Activated naive CD4-positive, alpha-beta T cell (primary cell): ENCODE measurements at places on chromosomes 7 and 10.

- DNase-seq: no peak
These were observed 30.2 kb upstream of the ANKRD2 start for GRCh38 chr10:97542169-97543024.

DNA sequence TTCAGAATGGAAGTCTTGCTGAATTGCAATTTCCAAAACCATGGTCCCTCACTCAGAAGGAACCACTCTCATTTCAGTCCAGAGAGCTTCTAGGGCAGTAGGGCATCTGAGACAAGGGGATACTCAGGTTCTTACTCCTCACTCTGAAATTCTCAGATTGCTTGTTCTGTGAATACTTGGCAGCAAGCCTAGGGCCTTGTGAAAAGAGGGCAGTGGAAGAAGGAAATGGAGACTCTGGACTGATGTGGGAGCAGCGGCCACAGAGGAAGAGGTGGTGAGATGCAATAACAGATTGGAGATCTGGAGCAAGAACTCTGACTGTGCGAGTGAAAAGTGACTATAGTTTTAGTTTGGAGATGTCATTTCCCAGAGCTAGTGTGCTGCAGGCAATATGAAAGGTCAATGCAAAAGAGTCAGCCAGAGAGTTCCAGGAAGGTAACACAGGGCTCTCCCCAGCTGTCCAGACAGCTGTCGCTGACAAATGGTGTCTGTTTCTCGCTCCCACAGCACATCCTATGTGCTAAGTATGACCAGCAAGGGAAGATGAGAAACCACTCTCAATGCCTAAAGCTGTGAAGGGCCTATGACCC is 291.6 kb upstream of the KIAA1217 start:
- no peak for DNase-seq

- DNase-seq: no peak
These were observed 167.3 kb upstream of the CDCA7L start for GRCh38 chr7:22113041-22113440.

DNA sequence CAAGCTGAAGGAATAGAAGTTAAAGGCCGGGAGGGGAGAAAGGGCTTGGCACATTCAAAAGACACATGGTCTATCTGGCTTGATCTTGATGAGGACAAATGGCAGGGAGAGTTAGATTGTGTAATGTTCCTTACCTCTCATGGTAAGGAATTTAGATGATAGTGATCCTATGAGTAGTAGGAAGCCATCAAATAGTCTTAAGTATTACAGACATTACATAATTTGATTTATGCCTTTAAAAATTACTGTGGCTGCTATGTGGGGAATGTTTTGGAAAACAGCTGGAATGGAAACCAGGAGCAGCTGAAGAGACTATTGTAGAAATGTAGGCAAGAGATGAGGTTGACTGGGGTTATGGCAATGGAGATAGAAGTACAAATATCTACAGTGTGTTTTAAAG is 351.3 kb upstream of the BMPER start:
- DNase-seq: no peak

DNA sequence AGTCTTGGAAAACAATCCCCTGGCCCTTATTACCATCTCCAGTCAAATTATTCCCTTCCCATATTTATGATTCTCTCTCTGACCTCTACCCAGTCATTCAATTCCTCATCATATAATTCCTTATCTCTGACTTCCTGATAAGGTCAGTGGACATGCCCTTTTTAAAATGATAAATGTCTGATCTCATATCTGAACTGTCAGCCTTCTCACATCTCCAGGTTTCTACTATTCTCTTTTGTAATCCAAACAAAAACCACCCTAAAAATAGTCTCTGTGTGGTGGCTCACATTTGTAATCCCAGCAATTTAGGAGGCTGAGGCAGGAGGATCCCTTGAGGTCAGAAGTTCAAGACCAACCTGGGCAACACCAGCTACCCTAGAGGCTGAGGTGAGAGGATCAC is 11.9 kb downstream of the GSDME start:
- no peak for DNase-seq

DNA sequence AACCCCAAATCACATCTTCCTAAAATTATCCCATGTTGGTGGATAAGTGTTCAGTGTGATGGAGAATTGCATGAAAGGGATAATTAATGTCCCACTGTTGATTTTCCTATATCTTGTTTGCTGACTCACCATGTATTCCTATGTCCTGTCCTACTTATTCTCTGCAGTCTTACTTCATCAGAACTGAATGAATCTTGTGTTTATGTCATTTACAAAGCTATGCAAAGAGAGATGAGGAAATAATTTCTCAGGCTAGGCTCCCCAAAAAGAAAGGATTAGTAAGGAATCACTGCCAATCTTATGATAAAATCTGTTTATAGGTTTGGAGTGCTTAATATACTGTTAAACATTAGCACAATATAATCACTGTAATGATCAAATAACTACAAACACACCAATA is 360.8 kb downstream of the CRPPA start:
- no peak for DNase-seq

DNA sequence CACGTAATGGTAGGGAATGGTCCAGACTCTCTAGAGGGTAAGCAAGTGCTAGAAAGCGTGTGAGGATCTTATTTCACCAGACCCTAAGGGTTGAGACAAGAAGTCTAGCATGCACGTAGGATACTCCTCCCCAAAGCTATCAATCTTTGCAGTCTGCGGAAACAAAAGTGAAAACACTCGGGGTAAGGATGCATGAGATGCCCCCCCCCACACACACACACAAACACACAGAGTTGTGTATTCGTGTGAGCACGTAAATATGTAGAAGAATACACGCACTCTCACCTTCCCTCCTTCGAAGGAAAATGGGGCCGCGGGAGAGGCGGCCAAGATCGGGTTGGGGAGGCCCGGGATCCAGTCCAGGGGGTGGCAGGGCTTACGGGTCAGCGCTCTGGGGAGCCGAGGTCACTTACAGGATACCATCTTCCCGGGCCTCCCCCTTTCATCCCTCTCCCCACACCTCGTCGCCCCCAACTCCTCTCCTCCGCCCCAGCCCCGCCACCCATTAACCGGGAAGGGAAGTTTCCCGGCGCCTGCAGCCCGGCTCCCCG is 455 bp downstream of the CUL2 start:
- DNase-seq: no peak

GRCh38 chr7:150325110-150325611 is 1.8 kb upstream of the ACTR3C start:
- no peak for DNase-seq

DNA sequence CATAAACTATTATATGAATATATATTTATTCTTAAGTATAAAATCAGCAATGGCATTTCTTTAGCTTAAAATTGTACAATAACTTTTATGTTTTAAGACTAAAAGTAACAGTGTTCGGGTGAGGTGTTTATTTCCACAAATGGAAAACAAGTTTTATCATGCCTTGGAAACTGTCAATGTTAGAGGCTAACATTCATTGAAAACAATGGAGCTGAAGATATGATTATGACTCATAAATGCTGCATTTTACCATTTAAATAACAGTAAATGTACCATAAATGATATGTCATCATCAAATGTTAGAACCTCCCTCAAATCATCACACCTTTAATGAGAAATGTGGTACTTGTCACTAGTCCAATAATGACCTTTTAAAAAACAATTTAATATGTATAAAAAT is 897.3 kb downstream of the PCDH15 start:
- no peak for DNase-seq

- DNase-seq: no peak
These were observed 37.7 kb downstream of the EBF3 start for GRCh38 chr10:129926066-129927055.

- no peak for DNase-seq
These were observed 459.9 kb downstream of the PLXNA4 start for GRCh38 chr7:132116369-132116768.

- no peak for DNase-seq
These were observed 4.3 kb downstream of the LRRC20 start for GRCh38 chr10:70378122-70378521.

GRCh38 chr10:116715839-116716377 is 26.5 kb downstream of the HSPA12A start:
- no peak for DNase-seq

DNA sequence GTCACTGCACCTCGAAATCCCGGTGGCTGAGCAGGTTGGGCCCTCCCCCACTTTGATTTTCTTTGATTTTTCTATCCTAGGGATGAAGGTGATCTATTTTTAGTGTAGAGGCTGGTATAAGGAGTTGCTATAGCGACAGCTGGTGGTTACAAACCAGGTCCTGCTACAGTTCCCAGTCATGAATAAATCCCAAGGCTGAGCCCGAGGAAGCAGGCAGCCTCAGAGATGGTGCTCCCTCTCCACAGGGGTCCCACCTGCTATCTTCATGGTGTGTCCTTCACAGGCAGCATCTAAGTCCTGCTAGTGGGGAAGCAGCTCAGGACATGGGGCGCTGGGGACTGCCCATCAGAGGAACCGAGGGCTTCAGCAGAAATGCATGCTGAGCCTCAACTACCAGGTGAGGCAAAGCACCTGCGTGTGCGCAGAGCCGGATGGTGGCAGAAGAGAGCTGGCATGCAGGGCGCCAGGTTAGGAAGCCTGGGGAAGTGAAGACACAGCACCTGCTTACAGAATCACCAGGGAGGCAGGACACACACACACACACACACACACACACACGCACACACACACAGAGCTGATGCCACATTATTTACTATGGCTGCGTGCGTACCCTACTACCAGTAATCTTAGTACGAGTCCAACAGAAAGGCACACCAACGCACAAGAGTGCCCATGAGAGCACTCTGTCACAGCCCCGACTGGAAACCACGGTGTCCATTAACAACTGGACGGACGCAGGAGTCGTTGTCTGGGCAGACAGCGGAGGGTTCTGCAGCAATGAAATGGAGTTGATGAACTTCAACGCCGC is 150.9 kb downstream of the PRKAG2 start:
- DNase-seq: no peak

GRCh38 chr10:52312942-52313255 is 1.2 kb upstream of the DKK1 start:
- no peak for DNase-seq

DNA sequence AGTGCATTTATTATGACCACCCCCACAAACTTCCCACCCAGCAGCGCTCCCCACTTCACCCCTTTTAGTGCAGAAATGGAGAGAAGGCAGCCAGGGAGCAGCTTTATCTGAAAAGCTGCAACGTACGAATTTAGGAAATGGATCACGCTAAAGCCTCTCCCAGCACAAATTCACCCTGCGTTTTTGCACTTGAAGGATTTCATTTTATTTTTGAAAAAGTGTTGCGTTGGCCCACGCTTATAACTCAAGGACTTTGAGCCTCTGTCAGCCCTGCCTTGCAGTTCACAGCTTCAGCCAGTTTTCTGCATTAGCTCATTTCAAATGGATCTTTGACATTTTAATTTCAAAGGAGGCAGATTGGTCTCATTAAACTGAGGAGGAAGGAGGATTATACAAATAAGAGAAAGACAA is 556.1 kb downstream of the KCNMA1 start:
- no peak for DNase-seq

GRCh38 chr10:91493313-91493712 is 83.2 kb downstream of the HECTD2 start:
- no peak for DNase-seq

- no peak for DNase-seq
These were observed 5.7 kb downstream of the PRKAG2 start for GRCh38 chr7:151871189-151871735.

DNA sequence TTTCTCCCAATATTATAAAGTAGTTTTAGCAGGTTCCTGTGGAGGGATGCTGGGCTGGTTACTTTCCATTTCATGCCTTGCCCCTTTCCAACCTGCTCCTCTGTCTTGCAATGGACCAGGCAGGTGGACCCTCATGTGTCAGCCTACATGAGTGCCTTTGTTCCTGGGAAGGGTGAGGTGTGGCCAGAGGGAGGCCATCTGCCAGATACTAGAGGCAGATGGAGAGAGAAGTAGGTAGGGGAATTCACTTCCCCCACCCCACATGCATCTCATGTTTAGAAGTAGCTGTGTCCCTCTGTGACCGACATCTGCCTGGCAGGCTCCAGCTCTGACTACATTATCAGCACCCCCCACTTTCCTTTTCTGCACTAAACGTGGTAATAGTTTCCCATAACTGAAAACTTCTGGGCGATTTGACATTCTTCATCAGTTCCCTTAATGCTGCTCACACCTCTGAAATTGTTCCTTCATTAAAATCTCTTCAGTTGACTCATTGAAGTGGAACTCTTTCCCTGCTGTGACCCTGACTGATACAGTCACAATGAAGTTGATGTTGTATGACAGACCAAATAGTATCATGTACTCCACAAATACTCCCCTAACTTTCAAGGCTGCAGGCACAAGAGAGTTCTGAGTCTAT is 396.3 kb upstream of the FZD8 start:
- DNase-seq: no peak

DNA sequence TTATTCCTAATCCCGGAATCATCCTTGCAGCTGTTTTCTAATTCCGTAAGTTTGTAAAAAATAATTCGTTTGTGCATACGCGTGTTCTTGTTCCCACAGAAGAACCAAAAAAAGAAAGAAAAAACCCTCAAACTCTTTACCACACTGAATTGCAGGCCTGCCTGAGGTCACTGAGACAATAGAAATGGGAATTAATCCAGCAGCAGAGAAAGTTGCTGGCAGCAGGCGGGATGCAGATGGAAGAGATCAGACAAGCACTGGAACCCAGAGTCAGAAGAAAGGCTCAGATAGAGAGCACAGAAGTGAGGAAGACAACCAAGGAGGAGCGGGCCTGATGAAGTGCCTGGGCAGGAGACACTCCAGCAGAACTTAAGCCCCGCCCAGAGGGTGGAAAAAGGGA is 141.5 kb upstream of the VWC2 start:
- DNase-seq: no peak

DNA sequence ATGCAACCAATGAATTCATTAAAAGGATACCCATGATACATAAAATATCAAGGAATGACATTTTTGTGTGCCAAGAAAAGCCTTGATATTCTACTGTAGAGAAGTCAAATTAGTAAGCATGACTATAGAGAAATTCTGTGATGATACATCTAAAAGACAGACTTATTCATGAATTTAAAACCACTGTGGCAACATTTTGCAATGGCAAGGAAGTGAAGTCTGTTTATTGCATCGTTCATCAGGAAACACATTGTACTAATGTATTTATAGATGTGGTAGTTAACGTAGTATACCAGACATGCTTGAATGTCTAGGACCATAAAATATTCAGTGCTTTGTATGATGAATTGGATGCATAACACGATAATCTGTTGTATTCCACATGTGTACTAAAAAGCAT is 9.3 kb upstream of the CLEC5A start:
- no peak for DNase-seq

DNA sequence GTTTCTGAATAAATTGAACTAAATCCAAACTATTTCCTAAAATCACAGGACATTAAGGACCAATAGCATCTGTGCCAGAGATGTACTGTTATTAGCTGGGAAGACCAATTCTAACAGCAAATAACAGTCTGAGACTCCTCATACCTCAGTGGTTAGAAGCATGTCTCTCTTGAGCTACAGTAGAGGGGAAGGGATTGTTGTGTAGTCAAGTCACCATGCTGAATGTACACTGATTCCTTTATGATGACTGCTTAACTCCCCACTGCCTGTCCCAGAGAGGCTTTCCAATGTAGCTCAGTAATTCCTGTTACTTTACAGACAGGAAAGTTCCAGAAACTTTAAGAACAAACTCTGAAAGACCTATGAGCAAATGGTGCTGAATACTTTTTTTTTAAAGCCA is 13.9 kb downstream of the MEST start:
- DNase-seq: no peak
